ENCODE measurements at places on chromosomes 6 and 20.

GRCh38 chr20:10739566-10739965 lies 65.8 kb upstream of the JAG1 start:
- DNase-seq: no peak

DNA sequence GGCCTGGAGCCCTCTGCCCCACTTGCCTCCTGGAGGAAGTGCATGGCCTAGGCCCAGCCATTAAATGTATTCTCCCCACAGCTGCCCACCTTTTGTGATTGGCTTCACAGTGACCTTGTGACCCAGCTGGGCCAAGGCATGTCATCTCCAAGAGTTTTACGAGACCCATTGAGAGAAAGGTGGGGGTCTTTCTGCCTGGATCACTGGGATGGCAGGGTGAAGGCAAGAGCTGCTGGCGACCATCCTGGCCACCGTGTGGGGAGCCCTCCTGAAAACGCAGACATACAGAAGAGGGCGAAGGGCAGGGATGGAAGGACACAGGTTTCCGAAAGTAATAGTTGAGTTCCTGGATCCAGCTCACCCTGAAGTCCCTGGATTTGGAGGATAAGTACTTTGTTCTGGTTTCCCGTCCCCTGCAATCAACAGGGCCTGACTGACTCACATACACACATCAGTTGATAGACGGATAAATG lies 12.3 kb upstream of the SPO11 start:
- DNase-seq: no peak

DNA sequence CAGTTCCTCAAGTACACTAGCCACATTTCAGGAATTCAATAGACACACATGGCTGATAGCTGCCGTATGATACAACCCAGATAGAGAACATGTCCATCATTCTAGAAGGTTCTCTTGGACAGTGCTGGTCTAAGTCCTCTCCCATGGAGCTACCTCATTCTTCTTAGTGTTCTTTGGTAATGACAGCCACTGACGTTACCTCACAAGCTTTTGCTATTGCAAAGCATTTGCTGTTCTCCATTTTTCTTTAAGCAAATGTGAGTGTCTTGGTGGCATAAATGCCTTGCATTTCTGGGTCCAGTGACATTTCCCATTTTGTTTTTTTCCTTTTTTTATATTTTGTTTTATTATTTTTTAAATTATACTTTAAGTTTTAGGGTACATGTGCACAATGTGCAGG lies 8.3 kb upstream of the CEBPB start:
- DNase-seq: no peak

GRCh38 chr20:33554914-33555420 lies 65.1 kb downstream of the CBFA2T2 start:
- DNase-seq: no peak

DNA sequence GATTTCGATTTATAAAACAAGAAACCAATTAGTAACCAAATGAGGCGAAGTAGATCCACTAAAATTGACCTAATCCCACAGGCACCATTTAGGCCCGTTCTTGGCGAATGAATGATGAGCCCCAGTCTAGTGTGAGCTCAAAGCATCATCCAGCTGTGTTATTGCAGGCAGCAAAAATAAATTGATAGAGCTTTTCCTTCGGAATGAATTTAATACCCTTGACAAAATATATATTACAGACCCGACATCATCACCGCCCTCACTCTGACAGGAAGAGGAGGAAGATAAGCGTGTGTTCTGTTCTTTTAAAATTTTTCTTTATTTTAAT lies 7.8 kb downstream of the SIM1 start:
- no peak for DNase-seq

DNA sequence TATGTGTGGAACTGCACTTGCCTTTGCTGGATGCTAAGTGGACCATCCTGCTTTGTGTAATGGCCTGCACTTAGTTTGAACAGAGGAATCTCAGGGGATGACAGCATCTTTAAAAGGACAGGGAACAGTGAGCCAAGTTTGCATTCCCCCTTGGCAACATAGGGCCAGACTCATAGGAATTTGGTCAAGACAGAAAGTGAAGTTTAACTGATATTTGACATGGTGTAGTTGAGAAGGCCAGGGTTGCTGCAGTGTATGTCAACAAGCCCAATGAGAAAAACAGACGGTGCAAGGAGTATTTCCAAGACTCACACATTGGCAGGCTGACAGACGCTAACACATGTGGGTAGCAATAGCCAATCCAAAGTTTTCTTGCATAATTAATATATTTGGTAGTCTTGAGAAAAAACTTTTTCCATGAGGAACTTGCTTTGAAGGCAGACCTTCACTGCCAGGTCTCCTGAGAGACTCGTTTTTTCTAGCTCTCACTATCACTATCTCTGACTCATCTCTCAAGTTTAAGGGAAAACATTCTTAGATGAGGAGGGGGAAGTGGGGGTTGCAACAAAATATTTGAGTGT lies 213.8 kb downstream of the IBTK start:
- DNase-seq: no peak

GRCh38 chr6:105051941-105052471 lies 95.1 kb downstream of the LIN28B start:
- DNase-seq: no peak

DNA sequence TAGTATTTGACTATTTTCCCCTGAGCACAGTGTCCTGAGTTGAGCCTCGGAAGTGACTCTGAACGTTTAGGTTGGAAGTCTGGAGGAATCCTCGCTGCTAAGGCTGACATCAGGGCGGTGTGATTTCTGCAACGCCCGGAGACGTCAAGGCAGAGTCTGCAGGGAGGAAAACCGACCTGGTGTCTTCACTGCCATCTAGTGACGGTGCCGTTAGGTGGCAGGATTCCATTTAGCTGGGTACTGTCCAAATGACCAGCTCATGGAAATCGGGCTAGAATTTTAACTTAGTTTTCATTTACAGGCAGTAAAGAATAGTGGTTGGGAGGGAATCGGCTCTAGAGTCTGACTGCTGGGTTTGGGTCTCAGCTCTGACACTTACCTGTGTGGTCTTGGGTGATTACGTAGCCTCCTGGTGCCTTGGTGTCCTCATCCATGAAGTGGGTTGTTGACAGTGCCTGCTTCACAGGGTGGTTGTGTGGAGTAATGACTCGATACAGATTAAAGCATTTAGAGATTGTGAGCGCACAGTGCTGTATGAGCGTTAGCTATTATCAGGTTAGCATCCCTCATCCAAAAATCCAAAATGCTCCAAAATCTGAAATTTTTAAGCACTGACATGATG lies 35.0 kb downstream of the FOXF2 start:
- no peak for DNase-seq

DNA sequence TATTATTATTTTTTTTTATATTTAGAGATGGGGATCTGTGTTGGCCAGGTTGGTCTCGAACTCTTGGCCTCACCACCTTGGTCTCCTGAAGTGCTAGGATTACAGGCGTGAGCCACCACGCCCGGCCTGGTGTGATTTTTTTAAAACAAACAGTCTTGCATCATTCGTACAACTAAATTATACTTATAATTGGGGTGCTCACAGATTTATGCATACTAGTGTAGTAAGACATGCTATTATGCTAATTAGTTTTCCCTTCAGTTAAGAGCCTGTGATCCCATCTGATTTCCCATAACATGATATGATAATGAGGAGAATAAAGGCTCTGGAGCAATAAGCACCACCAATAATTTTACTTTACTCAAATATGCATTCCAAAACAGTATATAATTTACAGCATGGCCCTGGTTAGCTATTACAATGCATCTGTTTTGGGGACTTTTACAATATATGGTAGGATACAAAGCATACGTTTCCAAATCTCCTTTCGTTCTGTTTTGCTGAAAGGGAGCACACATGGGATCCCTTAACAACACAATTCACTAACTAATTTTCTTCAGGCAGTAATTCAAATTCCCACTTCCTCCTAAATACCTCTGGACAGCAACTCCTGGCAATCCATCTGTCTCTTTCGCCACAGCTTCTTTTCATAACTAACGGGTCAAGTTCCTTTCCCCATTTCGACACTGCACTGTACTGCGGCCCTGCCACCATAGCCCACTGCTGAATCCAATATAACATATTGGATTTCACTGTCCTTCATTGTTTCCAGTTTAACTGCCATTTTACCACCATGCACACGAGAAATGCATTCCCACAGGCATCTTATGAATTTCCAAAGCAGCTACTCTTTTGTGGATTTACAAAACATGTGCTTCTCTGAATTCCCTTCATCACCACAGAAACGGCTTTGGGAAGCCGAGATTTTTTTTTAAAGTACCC lies 1.7 kb downstream of the NUDT3 start:
- no peak for DNase-seq

DNA sequence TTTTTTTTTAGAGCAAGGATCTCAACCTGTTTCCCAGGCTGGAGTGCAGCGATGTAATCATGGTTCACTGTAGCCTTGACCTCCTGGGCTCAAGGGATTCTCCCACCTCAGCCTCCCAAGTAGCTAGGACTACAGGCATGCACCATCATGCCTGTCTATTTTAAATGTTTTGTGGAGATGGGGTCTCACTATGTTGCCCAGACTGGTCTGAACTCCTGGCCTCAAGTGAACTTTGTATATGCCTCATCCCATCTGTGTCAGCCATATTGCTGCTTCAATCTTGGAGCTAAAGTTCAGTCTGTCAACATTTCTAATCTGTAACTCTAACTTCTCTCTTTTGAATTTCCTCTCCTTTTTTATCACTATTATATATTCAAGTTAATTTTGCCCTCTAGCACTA lies 54.3 kb downstream of the CD164 start:
- no peak for DNase-seq

GRCh38 chr6:25699649-25700048 lies 47.6 kb downstream of the SCGN start:
- no peak for DNase-seq

All from activated T-helper 1 cell treated with Interleukin-2 at 50 U/mL for 16 hours (primary cell).